ENCODE measurements at places on chromosomes 16 and 17. TPM values are rescaled to one million over a fixed set of nuclear protein-coding genes. Genes with fewer than 3 reads are reported as not detected.
A peak's percentile ranks its signal among the peaks of the same experiment; 100 is the strongest.

DNA sequence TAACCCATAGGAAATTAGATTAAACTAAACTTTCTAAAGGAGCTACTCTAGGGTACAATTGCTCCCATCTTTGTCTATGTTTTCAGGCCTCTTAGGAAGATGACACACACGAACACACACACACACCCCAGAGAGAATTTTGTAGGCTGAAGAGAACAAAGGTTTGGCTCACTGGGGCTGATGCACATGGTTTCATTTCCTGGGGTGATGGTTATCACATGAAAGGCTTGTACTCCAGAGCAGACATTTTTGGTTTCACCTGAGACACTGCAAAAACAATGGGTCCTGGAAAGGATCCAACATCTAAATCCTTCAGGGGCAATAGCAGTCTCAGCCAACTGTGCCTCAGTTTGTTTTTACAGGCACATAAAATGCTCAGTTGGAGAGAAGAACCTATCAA lies 62.8 kb downstream of the GRB7 start:
- H3K36me3 ChIP-seq, result no peaks in the 10 kb centered on the region
- no peak for DNase-seq

DNA sequence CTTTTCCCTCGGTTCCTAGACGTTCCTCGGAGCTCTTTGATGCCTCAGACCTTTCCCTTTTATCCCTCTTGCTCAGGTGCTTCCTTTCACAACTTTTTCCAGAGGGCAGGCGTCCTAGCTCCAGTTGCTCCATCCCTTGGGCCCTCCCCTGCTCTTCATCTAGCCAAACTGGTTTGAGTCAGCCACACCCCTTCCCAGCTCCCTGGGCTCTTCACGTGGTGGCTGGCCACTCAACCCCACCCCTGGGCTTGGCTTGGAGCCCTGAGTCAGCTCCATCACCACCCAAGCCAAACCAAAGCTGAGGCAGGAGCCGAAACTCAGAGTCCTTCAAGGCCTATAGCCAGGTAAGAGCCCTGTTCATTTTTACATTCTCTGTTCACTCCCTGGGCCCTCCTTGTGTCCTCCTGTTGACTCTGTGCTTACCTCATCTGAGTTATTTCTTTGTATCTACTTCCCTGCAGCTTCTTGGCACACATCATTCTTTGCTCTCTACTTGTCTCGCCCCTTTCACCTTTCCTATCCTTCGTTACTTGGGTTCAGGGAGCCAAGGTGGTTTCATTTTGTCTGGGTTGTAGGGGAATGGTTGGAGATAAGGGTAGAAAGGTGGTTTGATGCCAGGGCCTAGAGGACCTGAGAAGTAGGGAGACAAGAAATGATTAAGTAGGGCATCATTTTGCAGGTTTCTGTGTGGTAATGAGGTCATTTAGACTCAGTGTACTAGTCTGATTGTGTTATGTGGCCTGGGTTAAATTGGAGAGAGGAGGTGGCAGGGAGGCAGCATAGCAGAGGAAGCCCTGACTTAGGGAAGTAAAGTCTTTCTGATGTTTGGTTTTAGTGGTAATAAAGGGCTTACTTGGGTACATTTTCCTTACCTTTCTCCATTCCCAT lies 7.6 kb upstream of the PHKG2 start:
- H3K4me3 ChIP-seq, result peak overlapping the region; percentile 60
- peak overlapping the region; percentile 72 for H3K27ac ChIP-seq
- peaks cover 29% of the 10 kb centered on the region for H3K4me1 ChIP-seq
- DNase-seq, result peak; percentile 87
- peaks cover 53% of the 10 kb centered on the region for H3K36me3 ChIP-seq

DNA sequence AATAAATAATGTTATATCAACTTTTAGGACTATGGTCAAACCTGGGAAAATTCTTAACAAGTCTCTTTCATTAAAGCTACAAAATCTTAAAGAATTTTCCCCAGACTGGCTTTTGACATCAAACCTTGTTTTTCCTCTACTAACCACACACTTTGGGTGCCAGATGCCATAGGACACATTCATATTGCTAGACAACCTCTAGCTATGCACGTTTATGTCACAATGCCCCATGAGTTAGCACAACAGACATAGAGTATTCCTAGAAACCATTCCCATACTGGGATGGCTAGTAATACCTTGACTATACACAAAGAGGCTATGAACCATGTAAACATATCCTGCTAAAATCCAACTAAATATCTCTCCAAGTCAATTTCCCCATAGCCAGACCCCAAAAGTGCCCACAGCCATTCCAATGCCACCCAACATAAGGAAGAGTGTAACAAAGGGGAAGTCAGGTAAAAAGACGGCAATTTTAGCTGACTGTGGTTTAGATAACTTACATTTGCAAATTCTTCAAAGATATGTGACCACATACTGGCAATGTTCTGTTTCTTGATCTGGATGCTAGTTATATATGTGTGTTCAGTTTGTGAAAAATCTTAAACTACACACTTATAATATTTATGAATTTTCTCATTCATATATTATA lies 23.4 kb downstream of the SMURF2 start:
- H3K4me1 ChIP-seq, result peaks cover 13% of the 10 kb centered on the region
- no peak overlapping the region for H3K4me3 ChIP-seq
- no peak overlapping the region for H3K27ac ChIP-seq
- H3K36me3 ChIP-seq, result peaks cover 2% of the 10 kb centered on the region

DNA sequence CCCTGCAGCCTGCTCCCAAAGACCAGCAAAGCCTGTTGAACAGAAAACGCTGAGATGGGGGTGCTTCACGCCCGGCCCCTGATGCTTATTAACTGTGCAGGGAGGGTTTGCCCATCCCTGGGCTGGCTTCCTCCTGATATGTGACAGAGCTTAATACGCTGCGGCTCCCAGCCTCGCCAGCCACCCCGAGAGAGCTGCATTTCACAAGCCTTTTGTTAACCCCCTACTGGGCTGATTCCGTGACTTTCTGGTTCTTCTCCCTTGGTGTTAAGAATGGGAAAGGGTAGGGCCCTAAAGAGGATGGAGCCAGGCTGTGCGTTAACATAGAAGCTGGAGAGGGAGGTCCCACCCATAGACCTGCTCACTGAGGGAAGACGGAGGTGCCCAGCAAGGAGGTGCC lies 211.8 kb downstream of the ENGASE start:
- peaks cover 94% of the 10 kb centered on the region for H3K27me3 ChIP-seq
- H3K4me1 ChIP-seq, result no peaks in the 10 kb centered on the region
- DNase-seq, result no peak
- H3K4me3 ChIP-seq, result no peak overlapping the region
- H3K36me3 ChIP-seq, result no peaks in the 10 kb centered on the region

- H3K4me3 ChIP-seq, result peak overlapping the region; percentile 27
- H3K36me3 ChIP-seq, result no peaks in the 10 kb centered on the region
- no peaks in the 10 kb centered on the region for H3K4me1 ChIP-seq
- H3K27me3 ChIP-seq, result no peaks in the 10 kb centered on the region
Measured at GRCh38 chr16:68590201-68590994, 51.3 kb downstream of the ZFP90 start.

DNA sequence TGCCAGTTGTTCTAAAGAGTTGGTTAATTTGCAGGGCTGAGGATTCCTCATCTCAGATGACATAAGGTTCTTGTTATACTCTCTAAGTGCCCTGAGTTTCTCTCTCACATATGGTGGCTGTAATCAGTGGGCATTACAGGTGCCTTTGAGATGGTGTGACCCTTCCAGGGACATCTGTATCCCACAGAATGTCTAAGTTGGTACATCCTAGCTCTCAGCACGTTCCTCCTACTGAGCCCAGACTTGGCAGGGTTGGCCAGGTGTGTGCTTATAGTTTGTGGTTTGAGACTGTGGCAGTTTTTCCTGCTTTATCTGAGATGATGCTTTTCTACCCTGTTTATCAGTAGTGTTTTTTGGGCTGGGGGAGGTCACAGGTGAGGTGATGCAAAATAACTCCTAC lies 36.3 kb downstream of the SPECC1 start:
- no peaks in the 10 kb centered on the region for H3K36me3 ChIP-seq
- no peak for DNase-seq
- no peaks in the 10 kb centered on the region for H3K27me3 ChIP-seq
- H3K4me1 ChIP-seq, result no peaks in the 10 kb centered on the region
- no peak overlapping the region for H3K27ac ChIP-seq
- H3K4me3 ChIP-seq, result no peak overlapping the region

The COX6A2 gene
- total RNA-seq, result not detected

The PRSS53 gene
- total RNA-seq, result 11.6 TPM

The ACSM2A gene
- not detected for total RNA-seq

The PCGF2 gene
- 64.6 TPM for total RNA-seq

Data from HCT116 (cell line).